Common myeloid progenitor, CD34-positive (primary cell): ENCODE measurements at places on chromosomes 1 and 21.
A peak's percentile ranks its signal among the peaks of the same experiment; 100 is the strongest.

GRCh38 chr1:158255656-158256055 is 1.4 kb downstream of the CD1A start:
- no peak for DNase-seq

- DNase-seq, result no peak
These were observed 207.2 kb downstream of the PTGER3 start for GRCh38 chr1:70840260-70840953.

DNA sequence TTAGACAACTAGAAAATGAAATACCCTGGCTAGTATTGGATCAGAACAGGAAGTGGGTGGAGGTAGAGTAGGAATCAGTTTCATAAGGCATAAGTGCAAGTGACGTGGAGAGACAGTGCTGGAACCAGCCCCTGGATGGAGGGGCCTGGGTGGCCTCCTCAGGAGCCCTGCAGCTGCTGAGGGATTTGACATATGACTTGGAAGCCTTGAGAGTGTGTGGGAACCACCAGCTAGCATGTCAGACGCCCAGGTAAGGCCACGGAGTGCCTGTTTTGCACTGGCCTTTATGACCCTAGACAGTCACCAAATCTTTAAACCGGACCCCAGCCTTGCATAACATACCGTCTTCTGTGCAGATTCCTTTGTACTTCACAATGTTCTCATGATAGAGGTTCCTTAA is 94.4 kb downstream of the RAVER2 start:
- no peak for DNase-seq

DNA sequence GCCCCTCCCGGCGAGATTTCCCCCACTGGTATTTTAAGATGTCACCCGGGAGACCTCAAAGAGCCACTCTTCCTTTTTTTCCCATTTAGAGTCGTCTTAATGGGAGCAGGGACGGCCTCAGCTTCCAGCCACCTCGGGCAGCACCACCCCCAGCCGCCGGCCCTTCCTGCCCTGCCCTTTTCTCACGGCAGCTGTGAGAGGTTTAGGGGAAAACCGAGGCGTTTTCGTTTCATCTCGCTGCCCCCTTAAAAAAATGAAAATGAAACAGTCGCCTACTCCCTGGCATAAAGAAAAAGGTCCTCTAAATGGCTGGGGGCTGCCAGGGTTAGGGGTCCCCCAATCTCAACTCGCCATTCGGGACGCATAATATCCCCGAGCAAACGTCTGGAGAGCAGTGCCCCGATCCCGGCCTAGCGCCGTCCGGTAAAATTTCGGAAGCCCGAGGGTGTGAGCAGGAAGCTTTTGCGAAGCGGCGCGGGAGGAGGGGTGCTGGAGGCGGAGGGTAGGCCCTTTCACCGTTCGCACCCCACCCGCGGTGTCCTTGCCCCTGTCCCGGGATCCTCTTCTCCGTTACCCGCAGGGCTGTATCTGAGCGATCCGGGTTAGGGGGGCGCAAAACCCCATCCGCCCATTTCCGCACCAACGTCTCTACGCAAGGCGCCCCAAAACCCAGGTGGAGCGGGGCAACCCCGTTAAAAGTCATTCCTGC is 1.2 kb downstream of the RUNX3 start:
- DNase-seq, result no peak

GRCh38 chr21:46635324-46636180 is at the start of gene PRMT2:
Gene PRMT2 (plus strand): TSS chr21:46635674. CDS start chr21:46636952, 1,278 bp downstream.
- peak; percentile 98 for DNase-seq

DNA sequence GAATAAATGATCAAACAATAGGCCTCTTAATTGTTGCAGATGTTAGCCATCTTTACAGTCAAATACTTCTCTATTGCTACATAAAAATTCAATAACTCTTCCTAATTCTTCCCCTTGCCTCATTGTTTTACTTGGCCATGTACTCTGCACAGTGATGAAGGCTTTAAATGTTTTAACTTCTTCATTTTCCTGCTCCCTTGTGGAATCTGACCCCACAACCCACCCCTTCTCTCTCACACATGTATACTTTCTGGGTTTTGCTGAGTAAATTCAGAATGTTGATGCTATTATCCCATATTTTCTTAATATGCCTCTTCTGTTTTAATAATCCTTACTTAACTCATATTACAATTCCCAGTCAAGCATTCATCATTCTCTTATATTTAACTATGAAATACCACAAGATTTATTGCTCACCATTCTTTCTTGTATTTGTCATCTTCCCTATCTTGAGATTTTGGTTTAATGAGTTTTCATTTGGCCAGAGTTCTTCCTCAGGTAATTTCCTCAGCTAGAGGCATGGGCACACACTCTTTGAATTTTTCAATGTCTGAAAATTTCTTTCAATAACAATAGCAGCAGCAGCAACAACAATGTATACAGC is 327.8 kb upstream of the USP24 start:
- DNase-seq, result no peak
